Calu3 (cell line): ENCODE measurements at places on chromosomes 5 and 9.

GRCh38 chr5:153714798-153715197 is 224.3 kb downstream of the GRIA1 start:
- no peak for DNase-seq

DNA sequence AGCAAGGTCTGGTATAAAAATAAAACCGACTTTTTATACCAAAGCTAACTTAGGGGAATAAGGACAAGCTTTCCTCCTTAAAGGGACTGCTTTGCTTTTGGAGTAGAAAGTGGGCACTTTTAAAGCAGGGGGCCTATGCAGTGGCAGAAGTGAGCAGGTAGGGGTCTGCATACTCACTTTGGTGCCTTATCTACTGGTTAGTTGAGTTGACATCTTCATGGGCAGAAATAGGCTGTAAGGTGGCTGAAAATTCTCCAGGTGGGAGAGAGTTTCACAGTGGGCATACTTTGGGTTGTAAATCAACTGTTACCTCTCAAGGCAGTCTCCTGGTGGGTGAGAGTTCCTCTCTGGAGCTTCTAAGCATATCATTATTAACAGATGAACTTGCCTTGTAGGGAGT is 24.8 kb downstream of the OSMR start:
- DNase-seq: no peak

DNA sequence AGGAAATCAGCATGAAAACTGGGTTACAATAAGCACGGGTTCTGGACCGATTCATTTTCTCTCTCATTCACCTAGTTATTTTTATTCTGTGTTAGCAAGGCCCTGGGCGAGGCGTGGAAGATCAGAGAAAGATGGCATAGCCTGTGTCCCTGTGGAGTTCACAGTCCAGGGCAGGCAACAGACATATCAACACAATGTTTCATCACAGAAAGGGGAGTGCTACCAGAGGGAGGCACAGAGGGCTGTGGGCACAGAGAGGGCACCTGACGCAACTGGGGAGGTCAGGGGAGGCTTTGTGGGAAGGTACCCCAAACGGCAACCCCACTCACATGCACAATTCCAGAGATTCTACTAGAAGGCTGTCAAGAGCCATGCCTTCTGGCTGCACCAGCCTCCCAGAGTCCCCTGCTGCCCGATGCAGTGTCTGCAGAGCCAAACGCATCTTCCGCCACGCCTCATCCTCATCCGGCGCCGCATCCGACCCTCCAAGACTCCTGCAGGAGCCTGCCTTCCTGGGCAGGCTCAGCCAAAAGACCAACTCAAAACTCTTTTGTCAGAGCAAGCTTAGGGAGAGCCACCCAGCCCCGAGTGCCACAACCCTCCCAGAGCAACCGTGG is 1.4 kb downstream of the FAM193B start:
- no peak for DNase-seq

GRCh38 chr9:130241198-130241535 is 24.4 kb upstream of the HMCN2 start:
- no peak for DNase-seq
